ENCODE measurements at places on chromosomes 6 and 20. TPM values are rescaled to one million over a fixed set of nuclear protein-coding genes. Genes with fewer than 3 reads are reported as not detected.

The STK35 gene
- total RNA-seq: 10.8 TPM

The SDCBP2 gene
- total RNA-seq: 3.7 TPM

The DCBLD1 gene
- total RNA-seq: 21.0 TPM

GRCh38 chr6:111603040-111603439 lies 2.6 kb downstream of the TRAF3IP2 start:
- DNase-seq: peak; percentile 64

- no peak for DNase-seq
These were observed 3.5 kb downstream of the SH3BGRL2 start for GRCh38 chr6:79634491-79635231.

The PRR18 gene
- not detected for total RNA-seq

DNA sequence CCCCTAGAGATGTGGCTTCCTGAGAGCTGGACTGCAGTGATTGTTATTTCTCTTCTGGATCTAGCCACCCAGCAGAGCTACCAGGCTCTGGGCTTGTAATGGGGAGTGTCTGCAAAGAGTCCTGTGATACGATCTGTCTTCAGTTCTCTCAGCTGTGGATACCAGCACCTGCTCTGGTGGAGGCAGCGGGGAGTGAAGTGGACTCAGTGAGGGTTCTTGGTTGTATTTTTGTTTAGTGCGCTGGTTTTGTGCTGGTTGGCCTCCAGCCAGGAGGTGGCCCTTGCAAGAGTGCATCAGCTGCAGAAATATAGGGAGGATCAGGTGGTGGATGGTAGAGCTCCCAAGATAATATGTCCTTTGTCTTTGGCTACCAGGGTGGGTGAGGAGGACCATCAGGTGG lies 33.7 kb downstream of the PAX1 start:
- DNase-seq: no peak

The DEFB125 gene
- total RNA-seq: not detected

The COL9A1 gene
- total RNA-seq: 0.34 TPM

The MRPL18 gene
- total RNA-seq: 223 TPM

DNA sequence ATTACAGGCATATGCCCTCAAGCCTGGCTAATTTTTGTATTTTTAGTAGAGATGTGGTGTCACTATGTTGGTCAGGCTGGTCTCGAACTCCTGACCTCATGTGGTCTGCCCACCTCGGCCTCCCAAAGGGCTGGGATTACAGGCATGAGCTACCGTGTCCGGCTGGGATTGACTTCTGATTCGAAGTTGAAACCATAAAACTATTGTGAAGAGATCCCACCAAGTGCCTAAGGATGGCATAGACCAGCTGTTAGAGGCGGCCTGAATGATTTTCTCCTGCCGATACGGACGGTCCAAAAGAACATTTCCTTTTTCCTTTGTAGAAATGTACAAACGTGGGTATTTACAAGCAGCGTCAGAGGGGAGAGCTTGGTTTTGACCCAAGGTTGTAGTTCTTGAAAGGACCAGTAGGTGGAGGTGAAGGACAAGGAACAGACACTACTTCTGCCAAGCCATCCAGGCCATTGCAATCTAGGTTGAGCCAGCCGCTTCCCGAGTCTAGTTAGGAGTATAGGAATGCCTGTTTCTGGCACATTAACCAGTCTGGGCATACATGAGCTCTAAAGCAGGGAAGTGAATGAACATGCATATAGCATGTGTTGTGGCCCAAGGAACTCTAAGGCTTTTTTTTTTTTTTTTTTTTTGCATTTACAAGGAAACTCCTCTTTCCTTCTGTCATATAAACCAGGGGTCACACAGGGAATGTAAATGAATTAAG lies 29.0 kb downstream of the MOCS3 start:
- DNase-seq: peak; percentile 86

The KCNQ5 gene
- 4.4 TPM for total RNA-seq

All from Daoy (cell line).